ENCODE measurements at places on chromosomes 6 and 20.
A peak's percentile ranks its signal among the peaks of the same experiment; 100 is the strongest.

- peak; percentile 52 for DNase-seq
Measured at GRCh38 chr6:5030596-5031136, 26.8 kb upstream of the RPP40 start.

- DNase-seq = no peak
Measured at GRCh38 chr6:163460307-163460782, 45.8 kb downstream of the QKI start.

DNA sequence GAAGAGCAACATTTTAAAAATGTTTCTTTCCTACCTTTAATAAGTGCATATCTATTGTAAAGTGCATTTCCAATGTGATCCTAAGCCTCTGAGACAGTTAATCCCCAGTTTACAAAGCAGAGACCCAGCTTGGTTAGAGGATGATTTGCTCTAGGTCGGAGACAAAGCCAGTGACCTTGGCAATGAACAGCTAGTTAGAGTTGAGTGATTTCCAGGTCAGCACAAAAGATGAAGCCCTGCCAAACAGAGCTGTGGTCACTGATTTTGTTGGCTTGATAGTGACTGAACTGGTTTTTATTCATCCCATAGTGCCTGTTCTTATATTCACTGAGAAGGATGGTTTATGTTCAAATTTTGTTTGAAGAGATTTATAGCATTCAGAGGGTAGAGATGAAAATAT lies 56.6 kb upstream of the CD83 start:
- DNase-seq = no peak

DNA sequence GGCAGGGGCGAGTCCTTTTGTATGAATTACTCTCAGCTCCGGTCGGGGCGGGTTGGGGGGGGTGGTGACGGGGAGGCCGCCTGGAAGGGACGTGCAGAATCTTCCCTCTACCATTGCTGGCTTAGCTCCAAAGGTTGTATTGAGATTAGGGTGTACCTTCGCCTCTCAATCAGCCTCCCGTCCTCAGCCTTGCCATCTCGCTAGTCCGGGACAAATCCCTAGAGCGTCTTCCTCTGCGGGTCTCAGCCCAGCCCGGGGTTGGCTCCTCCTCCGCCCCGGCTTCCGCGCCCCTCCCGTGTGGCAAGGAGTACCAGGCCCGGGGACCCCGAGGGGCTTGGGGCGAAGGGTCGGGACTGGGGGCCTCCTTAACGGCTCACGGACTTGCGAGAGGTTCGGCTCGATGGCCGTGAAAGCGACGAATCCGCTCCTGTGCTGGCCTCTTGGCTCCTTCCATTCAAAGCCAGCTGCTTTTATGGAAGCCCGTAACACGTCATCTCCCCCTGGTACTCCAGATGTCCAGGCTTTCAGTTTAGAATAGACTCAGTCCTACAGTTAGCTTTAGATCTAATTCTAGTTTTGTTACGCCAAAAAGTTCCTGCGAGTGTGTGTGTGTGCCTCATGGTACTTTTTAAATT lies 636 bp upstream of the EEF1A1 start:
- DNase-seq = peak; percentile 87

DNA sequence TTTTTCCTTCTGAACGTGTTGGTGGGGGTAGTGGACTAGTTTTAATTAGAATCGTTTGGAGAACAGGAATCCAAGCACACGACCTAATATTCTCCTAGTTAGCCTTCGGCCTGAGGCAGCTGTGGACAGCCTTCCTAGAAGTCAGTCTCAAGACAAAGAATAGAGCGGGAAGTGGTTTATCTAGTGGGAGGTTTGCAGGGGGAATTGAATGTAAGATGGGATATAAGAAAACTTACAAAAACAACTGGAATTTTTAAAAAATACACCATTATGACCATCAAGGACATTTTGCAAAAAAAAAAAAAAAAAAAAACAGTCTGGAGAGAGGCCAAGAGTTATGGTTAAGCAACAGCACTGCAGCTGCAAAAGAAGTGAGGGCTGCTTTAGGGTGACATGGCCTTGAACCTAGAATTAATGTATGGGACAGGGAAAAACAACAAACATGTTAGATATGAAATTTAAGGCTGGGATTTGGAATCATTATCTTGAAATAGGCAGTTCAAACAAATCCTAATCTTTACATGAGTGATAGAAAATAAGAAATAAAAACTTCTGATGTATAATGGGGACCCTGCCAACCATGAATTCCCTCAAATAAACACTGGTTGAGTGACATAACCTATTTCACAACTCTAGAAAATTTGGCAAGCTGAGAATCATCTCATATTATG lies 40.2 kb downstream of the PLAGL1 start:
- no peak for DNase-seq

DNA sequence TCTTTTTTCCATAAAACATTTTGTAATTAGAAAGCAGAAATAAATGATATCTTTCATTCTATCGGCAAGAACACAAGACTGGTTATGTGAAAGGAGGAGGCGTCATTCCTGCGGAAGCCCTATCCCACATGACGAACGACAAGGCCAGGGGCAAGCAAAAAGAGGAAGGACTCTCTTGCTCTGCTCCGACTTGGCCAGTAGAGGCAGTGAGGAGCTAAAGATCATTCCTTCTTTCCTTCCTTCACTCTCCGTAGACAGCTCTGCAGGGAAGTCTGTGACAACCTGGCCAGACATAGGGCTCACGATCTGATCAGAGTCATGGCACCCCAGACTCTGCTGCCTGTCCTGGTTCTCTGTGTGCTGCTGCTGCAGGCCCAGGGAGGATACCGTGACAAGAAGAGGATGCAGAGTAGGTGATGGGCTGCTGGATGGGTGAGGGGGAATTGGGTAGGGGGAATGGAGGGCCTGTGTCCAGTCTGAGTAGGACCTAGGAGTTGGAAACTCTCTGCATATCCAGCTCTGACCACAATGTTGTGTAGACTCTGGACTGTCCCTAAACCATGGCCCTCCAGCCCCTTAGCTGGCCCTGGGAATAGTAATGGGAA lies at the start of gene WFDC10A:
WFDC10A (plus strand) TSS at position 244 of the 605 bp plus-strand sequence; CDS start at position 319, 75 bp downstream.
- DNase-seq = no peak

GRCh38 chr20:63151554-63152321 lies 64.2 kb downstream of the YTHDF1 start:
- DNase-seq = no peak

GRCh38 chr20:59782986-59783640 lies 150.3 kb downstream of the SYCP2 start:
- peak; percentile 10 for DNase-seq

DNA sequence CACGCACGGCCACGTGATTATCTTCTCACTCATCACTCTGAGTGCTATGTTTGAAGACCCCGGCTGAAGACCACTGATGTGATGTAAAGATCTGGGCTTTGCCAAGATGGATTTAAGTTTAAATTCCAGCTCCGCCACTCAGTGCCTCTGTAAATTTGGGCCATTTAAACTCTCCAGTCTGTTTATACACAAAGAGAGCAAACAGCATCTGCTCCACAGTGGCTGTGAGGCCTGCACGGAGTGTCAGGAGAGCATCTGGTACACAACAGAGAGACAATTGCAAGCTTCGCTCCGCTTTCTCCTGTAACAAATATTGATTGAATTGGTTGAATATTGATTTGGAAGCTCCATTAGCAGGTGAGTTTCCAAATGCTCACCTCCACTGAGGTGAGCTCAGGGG lies 80.5 kb upstream of the FRMD1 start:
- no peak for DNase-seq

DNA sequence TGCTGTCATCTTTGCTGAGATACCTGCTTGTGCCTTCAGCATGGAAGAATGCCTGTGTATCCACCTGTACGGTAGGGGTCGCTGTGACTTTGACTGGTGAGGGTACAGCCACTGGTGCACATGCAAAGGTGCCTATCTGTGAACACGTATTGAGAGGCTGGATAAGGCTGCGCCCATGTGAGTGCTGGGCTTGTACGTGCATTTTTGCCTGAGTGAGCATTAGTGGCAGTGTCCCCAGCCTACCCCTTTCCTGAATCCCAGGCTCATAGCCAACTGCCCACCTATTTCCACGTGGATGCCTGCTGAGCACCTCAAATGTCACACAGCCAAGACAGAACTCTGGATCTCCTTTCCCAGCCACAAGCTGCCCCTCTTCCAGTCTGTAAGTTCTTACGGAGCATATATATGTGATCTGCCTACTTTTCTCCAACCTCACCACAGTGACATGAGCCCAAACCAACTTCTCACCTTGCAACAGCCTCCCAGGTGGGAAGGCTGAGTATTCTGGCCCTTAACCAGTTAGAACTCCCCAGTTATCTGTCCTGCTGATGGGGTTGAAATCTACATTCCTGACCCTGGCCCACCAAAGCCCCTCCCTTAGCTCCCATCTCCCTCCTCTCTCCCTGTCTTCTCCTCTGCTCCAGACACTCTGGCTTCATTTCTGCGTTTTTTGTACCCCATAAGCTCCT lies 1.1 kb upstream of the SLC2A10 start:
- DNase-seq = no peak

DNA sequence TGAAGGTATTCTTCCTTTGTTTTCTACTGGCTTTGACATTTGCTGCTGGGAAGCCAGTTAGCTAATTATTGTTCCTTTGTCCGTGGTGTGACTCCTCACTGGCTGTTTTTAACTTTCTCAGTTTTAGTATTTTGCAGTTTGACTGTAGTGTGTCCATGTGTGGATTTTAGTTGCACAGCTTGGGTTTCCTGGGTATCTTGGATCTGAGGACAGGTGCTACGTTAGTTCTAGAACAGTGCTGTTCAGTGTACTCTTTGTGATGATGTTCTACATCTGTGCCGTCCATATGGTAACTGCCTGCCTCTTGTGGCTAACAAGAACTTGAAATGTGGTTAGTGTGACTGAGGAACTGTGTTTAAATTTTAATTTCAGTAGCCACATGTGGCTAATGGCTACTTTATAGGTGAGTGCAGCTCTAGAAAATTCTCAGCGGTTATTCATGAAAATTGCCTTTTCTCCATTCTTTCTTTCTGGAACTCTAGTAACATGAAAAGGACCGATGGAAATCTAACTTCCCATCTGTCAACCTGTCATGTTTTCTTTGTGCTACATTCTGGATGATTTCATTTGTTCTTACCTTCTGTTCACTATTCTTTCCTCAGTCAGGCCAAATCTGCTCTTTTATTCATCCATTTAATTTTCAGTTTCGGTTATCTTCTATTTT lies 7.4 kb downstream of the SNX9 start:
- DNase-seq = no peak

GRCh38 chr6:79622364-79622763 lies 8.8 kb upstream of the SH3BGRL2 start:
- DNase-seq = no peak
